GM23248 (cell line): ENCODE measurements at places on chromosomes 16 and 17.

DNA sequence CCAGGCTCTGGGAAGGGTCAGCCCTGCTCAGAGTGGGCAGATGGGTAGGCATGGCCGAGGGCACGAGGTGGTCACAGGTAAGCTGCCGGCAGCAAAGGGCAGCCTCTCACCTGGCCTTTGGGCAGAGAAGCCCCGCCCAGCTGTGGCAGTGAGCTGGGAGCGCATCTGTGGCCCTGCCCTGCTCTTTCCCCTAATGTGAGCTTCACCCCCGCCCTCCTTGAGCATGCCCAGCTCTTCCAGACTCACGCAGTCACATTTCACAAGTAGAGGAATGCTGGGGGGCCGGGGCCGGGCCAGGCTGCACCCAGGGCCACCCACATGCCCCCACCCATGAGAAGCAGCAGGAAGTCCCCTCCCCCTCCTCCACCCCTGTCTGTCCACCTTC is 40.7 kb upstream of the SLC38A10 start:
- H3K4me1 ChIP-seq = no peaks in the 10 kb centered on the region
- no peak overlapping the region for H3K4me3 ChIP-seq
- no peak for DNase-seq
- H3K36me3 ChIP-seq = no peaks in the 10 kb centered on the region

GRCh38 chr17:78873519-78874340 is 29.3 kb downstream of the CEP295NL start:
- peaks cover 13% of the 10 kb centered on the region for H3K4me1 ChIP-seq
- no peak overlapping the region for H3K27ac ChIP-seq
- H3K4me3 ChIP-seq = no peak overlapping the region
- H3K36me3 ChIP-seq = peaks cover 37% of the 10 kb centered on the region
- DNase-seq = no peak
- H3K27me3 ChIP-seq = no peaks in the 10 kb centered on the region

DNA sequence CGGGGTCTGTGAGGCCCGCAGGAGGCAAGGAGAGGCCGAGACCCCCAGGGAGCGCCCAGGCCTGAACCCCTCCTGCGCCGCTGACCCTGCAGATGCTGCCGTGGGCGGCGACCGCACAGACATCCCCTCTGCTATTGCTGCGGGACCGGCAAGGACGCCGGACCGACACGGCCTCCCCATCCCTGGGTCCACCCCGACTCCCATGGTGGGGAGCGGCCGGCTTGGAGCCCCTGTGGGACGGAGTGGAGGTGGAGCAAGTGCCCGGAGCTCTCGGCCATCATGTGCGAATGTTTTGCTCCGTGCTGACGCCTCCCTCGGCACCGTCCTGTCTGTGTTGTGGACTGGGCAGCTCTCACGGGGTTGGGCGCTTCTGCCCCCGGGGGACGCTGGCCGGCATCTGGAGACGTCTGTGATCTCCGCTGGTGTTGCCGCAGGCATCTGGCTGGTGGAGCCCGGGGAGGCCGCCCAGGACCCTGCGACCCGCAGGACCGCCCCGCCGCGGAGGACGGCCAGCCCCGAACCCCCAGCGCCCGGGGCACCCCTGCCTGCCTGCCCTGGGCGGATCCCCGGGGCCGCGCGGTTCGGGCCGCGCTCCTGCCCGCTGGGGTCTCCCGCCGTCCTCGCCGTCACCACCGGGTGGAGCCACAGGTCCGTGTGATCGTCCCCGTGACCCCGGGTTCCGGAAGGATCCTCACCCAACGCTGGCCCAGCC is 12.8 kb upstream of the GNG13 start:
- peak; percentile 72 for DNase-seq
- H3K27ac ChIP-seq = no peak overlapping the region
- H3K4me1 ChIP-seq = peaks cover 25% of the 10 kb centered on the region
- peak overlapping the region; percentile 71 for H3K4me3 ChIP-seq
- peaks cover 14% of the 10 kb centered on the region; the same call in 1 of the 2 replicates for H3K27me3 ChIP-seq

GRCh38 chr16:12095275-12096156 is 119.0 kb downstream of the SNX29 start:
- no peaks in the 10 kb centered on the region for H3K27me3 ChIP-seq
- H3K4me1 ChIP-seq = peaks cover 21% of the 10 kb centered on the region
- H3K27ac ChIP-seq = peak overlapping the region; percentile 67
- no peaks in the 10 kb centered on the region for H3K36me3 ChIP-seq

DNA sequence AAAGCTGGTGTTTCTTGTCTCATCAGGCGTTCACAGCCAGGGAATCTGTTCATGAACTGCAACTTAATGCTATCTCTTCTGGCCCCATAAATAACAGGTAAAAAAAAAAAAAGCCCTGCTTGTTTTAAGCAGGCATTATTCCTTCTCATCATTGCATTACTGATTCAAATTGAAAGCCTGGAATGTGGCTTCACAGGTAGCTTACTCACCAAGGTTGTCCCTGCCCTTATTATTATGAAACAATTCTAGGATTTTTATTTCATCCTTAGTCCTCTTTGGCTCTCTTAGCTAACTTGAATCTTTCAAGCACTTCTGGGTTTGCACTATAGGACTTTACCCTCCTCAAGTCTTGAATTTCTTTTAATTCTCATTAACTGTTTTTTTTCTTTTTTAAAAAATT is 113.3 kb downstream of the CNTNAP4 start:
- H3K27ac ChIP-seq = no peak overlapping the region
- no peaks in the 10 kb centered on the region for H3K4me1 ChIP-seq
- H3K4me3 ChIP-seq = no peak overlapping the region
- no peaks in the 10 kb centered on the region for H3K27me3 ChIP-seq

GRCh38 chr17:4539025-4539424 is 16.2 kb downstream of the MYBBP1A start:
- no peak for DNase-seq
- no peak overlapping the region for H3K4me3 ChIP-seq
- no peak overlapping the region for H3K27ac ChIP-seq
- no peaks in the 10 kb centered on the region for H3K4me1 ChIP-seq
- no peaks in the 10 kb centered on the region for H3K36me3 ChIP-seq

GRCh38 chr16:86556576-86556975 is 1.5 kb upstream of the MTHFSD start:
- DNase-seq = no peak
- H3K4me1 ChIP-seq = peaks cover 10% of the 10 kb centered on the region
- no peak overlapping the region for H3K27ac ChIP-seq
- H3K36me3 ChIP-seq = no peaks in the 10 kb centered on the region

- no peaks in the 10 kb centered on the region for H3K27me3 ChIP-seq
- 0 out of 2 replicates have a peak, but pooled peaks cover 9% of the 10 kb centered on the region for H3K36me3 ChIP-seq
Observed at GRCh38 chr17:7613769-7614424, 800 bp downstream of the FXR2 start.
